Activated CD4-positive, CD25-positive, alpha-beta regulatory T cell treated with anti-CD3 and anti-CD28 coated beads, Interleukin-2, amount 50 U/mL, for 24 hours (primary cell): ENCODE measurements at places on chromosomes 16 and 17.

- ATAC-seq: no peak
These were observed 71.0 kb downstream of the ABCC12 start for GRCh38 chr16:48084826-48085225.

GRCh38 chr16:81006211-81006812 is 373 bp downstream of the CMC2 start:
- ATAC-seq: peak; percentile 21

DNA sequence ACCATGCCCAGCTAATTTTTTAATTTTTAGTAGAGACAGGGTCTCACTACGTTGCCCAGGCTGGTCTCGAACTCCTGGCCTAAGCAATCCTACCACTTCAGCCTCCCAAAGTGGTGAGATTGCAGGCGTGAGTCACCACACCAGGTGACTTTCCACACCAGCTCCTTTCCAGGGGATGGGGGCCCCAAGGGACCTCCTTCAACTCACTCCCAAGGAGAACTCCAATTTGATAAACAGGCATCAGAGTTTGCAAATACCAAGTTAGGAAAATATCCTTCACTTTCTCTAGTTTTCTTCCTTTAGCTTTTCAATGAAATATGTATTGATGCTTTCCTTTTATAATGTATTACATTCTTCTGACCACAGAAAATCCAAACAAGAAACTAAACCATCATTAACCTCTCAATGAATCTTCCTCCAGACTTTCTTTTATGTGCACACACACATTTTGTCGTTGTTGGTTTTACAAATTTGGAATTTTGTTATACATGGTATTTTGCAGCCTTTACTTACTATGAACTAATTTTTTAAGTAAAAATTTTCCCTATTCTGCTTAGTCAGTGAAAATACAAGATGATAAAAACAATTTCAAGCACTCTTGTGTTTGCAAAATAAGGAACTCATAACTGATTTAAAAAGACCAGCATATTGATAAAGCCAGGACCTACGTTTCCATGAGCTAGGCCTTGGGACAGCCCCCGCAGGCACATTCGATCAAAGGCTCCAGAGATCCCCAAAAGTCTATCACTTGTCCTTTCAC is 32.0 kb downstream of the GAS7 start:
- ATAC-seq: no peak

- ATAC-seq: no peak
These were observed 92.7 kb downstream of the LITAF start for GRCh38 chr16:11494029-11494428.

DNA sequence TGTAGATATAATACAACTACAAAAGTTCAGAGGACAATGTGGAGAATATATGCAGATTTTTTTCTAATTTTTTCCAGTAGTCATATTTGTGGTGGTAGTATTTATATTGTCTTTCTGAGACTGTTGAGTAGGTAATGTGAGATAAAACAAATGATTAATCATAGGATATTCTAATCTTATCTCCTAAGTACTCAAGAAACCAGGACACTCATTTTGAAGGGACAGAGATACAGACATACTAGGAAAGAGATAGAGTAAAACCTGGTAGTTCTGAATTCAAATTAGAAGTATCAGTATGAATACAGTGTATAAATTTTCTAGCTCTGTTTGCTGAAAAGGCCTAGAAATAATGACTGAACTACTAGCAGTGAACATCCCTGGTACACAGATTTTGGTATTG is 141.7 kb upstream of the ASIC2 start:
- no peak for ATAC-seq

GRCh38 chr16:31361201-31362110 is 6.5 kb downstream of the ITGAX start:
- no peak for ATAC-seq

GRCh38 chr17:42422958-42423712 is at the start of gene CAVIN1:
Gene CAVIN1 (minus strand): TSS chr17:42423256. CDS start chr17:42423097, 159 bp downstream.
- peak; percentile 11 for ATAC-seq

DNA sequence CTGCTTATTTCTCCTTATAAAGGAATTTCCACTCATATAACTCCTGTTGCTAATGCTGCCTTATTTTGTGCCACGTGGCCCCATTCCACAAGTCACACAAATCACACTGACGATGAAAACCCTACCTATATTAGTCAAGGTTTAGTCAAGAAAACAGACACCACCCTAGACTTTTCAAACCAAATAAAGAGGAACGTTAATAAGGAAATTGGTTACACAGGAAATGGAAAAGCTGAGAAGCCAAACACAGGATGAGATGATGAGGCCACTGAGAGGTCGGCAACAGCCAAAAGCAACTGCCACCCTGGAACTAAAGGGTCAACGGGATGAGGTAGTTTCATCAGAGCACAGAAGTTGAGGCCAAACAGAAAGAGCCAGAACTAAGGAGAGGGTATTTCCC is 47.3 kb upstream of the ALOX12 start:
- ATAC-seq: no peak

GRCh38 chr17:72191921-72192799 is 71.3 kb downstream of the SOX9 start:
- ATAC-seq: no peak

DNA sequence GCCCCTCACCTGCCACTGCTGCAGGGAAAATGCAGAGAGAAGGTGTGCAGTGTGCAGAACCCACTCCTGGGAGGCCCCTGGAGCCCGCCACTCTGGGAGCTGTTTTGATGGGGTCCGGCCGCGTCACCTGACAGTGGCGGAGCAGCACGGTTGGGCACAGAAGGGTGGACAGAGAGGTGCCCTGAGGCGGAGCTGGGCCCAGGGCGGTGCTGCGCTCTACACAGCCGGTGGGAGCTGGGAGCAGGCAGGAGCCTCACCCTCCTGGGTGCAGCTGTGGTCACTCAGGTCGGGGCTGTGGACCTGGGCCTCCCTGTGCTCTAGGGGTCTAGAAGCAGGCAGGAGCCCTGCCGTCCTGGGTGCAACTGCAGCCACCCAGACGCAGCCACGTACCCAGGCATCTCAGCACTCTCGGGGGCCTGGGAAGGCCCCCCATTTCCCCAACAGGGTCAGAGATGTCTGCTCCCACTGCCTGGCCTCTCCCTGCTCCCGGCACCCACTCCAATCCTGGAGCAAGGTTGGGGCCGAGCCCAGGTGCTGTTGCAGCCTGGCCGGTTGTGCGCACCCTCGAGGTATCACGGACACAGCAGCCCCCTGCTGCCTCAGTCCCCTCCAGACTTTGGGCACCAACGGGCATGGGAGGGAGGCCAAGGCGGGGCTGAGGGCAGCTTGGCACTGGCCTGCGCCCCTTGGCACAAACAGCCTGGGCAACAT is 304.4 kb upstream of the AXIN2 start:
- no peak for ATAC-seq

- ATAC-seq: no peak
These were observed 23.1 kb upstream of the MAP3K14 start for GRCh38 chr17:45339646-45340605.

- ATAC-seq: no peak
These were observed 5.8 kb downstream of the P2RX5 start for GRCh38 chr17:3690094-3690715.

DNA sequence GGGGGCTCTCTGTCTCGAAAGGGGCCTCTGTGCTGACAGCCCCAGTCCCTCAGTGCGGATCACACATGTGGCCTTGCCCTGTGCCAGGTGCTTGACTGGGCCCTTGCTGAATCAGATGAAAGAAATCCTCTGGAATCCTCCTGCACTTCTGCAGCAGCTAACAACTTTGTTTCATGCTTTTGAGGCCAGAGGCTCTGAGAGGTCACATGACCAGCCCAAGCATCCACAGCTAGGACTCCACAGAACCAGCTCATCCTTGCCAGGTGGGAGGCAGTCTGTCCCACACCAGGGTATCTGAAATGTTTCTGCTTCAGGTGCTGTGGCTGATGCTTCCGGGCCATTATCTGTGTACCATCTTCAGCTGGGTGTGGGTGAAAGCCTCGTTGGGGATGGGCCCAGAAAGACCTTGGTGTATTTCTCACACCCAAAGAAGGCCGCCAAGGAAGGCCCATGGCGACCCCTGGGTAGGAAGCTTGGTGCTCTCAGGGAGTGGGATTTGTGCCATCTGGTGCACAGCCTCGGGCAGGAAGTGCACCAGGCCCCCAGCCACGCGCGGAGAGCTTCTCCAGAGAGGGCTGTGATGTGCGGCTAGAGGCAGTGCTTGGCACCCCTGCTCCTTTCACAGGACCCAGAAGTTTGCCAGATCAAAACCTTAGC is 143.8 kb downstream of the CLEC16A start:
- ATAC-seq: peak; percentile 50

GRCh38 chr16:17014484-17015121 is 456.2 kb downstream of the XYLT1 start:
- no peak for ATAC-seq

DNA sequence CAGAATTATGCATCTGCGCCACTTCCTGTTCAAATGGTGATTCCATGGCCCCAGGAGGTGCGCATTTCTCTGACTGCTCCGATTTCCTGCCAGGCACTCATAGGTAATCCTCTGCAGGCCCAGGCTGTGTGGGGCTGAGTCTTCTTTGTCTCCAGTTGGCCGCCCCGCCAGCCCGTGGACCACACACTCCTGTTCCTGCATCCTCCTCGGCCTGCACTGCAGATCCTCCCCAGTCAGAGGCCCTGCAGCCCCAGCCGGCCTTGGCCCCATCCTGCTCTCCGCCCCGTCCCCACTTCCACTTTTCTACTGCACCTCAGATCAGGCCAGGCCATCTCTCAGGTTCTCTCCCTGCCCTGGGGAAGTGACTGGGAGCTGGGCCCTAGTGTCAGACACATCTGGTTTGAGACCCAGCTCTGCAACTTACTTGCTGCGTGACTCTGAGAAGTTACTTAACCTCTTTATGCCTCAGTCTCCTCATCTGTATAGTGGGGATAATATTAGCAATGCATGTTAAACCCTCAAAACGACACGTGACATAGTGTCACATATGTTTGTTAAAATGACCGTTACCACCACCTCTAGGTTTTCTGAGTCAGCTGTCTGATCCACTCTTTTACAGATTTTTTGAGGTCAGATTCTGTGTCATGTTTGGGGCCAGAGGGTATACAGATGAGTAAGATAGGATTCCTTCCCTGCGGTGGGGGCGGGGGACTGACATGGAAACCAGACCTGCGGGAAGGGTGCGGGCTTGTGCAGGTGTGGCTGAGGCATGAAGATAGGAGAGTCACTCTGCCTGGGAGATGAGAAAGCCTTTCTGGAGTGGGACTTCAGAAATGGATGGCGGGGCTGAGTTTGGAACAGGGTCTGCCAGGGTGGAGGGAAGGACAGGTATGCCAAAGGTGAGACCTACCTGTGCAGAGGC is 12.8 kb downstream of the RAB11FIP4 start:
- no peak for ATAC-seq

DNA sequence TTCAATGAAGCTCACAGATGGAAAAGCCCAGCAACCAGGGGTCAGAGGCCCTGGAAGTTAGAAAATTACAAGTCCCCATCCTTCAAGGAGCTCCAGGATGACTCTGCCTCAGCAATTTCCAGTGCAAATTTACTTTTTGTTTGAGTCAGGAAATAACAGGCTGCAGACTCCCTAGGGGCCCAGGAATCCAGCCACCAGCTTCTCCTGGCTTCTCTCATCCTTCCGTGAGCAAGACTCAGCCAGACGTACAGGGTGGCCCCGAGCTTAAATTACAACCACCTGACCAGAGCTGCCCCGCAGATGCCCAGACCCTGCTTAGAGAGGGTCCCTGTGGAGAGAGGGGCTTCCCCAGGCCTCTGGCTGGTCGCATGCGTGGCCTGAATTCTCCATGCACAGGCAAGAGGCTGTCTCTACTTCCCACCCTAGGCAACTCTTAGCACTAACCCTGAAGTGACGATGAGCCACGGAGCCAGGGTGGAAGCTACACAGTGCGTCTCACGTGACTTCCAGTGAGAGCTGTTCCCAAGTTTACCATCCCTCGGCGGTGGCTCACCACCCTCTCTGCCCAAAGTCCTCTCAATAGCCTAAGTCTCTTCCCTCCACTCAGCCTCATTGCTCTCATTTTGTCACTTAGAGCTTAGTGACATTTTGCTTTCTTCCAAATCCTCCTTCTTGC is 27.1 kb downstream of the GPR142 start:
- ATAC-seq: no peak

DNA sequence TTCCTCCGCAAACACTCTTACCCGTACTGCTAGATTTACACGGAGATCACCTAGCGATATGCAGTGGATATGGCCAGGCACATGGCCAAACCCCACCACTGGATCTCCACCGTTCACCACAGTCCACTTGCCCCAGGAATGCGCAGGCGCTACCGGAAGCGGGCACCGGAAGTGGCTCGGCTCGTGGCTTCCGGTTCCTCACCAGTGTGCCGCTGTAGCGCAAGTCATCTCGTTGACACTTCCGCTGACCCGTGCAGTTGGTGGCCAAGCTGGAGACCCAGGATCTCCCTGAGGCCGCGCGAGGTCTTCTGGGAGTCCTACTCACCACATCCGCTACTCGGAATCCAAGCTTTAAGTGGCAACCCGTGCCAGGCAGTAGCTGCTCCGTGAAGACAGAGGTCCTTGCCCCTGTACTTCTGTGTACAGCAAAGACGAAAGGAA is 11.5 kb downstream of the ZNF597 start:
- peak; percentile 93 for ATAC-seq

- ATAC-seq: no peak
These were observed 23.1 kb downstream of the PITPNC1 start for GRCh38 chr17:67400193-67400592.

- no peak for ATAC-seq
These were observed 106.9 kb downstream of the RGS9 start for GRCh38 chr17:65243838-65244625.

- peak; percentile 99 for ATAC-seq
These were observed at the start of gene ODAD4 for GRCh38 chr17:41930009-41930832. Gene ODAD4 (plus strand): TSS chr17:41930617. CDS start chr17:41930724, 107 bp downstream.

DNA sequence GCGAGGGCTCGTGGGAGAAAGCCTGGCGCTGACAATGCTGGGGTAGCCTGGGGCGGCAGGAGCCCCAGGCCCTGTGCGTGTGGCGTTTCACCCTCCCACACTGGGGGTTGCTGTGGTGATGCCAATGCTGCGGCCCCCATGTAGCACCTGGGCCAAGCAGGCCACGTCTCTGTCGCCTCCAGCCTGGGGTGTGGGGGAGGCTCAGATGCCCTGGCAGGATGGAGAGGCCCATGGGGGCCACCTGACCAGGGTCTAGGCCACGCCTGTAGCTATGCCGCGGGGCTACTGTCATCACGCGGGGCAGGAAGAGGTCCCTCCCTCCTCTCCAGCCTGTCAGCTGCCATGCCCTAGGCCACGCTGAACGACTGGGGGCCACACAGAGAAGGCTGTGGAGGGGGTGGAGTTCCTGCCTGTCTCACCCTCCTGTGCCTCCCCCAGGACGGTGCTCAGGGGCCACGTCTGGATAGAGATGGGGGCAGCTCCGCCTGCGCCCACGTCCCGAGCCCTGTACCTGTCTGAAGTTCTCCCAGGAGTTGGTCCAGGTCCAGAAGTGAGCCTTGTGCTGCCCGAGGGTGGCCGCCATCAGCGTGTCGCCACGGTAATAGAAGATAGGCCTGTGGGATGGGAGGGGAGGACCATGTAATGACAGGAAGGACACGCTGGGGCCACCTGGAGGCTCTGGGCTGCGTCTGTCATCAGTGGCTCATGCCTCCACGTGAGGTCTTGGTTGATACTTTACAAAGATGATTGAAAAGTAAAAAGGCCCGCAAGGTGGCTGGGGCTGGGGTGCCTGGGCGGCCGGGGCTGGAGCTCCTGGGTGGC is 12.7 kb upstream of the APRT start:
- no peak for ATAC-seq

GRCh38 chr16:31440516-31441184 is 1.9 kb downstream of the ZNF843 start:
- no peak for ATAC-seq
